ENCODE measurements at places on chromosomes 7 and 10.

- no peak for DNase-seq
These were observed 947.1 kb downstream of the GRM8 start for GRCh38 chr7:126305671-126306070.

- DNase-seq: no peak
These were observed 1113.8 kb upstream of the LRRTM3 start for GRCh38 chr10:65811931-65812525.

DNA sequence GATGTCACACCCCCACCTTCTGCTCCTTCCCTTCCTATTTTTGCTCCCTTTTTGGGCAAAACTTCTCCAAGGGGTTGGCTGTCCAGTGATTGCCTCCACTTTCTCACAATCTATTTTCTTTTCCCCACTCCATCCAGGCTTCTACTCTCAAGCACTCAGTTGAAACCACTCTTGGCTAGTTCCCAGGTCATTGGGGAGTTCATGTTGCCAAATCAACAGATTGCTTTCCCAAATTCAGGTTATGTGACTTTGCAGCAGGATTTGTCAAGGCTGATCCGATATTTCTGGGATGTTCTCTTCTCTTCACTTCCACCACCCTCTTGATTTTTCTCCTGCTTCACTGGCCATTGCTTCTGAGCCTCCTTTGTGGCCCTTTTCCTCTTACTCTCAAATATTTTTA lies 258.7 kb upstream of the SLC26A5 start:
- no peak for DNase-seq

DNA sequence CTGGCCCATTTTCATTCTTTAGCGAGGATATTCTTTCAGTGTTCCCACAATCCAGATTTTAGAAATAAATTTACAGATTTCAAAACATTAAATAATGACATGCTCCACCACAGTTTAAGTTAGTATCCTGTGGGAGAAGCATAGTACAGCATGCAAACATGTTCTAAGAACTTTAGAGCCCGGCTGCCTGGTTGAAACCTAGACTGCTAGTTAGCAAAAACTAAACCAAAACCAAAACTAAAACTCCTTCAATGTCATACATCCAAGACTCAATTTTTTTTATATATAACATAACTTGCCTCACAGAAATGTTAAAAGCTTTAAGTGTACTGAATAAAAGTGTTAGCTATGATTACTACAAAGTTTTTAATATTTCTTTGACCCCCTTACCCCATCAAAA lies 17.0 kb downstream of the TRA2A start:
- DNase-seq: no peak

- no peak for DNase-seq
These were observed 69.3 kb downstream of the ETV1 start for GRCh38 chr7:13920053-13920697.

- peak; percentile 12 for DNase-seq
These were observed 133.7 kb downstream of the SLC25A13 start for GRCh38 chr7:96188174-96188581.
